Stimulated activated CD4-positive, alpha-beta T cell treated with anti-CD3 and anti-CD28 coated beads, TNF-alpha, amount 100 ng/mL, for 48 hours (primary cell): ENCODE measurements at places on chromosomes 7 and 10.

GRCh38 chr10:80753612-80754011, 215.9 kb downstream of the SH2D4B start:
- DNase-seq, result no peak

DNA sequence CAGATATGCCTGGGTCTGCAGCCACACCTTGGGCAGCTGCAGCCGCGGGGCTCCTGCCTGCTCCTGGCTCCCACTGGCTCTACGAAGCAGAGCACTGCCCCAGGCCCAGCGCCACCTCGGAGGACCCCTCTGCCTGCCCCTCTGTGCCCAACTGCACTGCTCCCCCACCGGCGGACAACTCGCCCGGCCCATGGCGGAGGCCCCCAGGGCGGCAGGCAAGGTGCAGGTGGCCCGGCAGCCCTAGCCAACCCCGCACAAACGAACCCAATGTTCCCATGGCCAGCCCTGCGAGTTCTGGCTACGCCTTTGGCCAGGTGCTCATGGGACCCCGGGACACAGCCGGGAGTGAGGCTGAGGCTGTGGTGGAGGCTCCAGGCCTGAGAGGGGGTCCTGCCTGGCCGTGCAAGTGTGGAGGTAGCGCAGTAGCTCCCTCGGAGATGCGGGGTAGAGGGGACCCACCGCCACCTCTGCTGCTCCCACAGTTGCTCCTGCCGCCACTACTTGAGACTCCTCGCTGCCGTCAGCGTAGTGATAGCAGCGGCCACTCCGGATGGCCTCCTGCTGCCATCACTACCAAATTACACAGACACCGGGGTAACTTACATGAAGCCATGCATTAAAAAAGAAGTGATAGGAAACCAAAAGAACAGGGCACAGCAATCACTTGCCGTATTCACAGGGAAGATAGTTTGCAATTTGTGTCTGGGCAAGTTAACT, 97.3 kb upstream of the SP4 start:
- no peak for DNase-seq

DNA sequence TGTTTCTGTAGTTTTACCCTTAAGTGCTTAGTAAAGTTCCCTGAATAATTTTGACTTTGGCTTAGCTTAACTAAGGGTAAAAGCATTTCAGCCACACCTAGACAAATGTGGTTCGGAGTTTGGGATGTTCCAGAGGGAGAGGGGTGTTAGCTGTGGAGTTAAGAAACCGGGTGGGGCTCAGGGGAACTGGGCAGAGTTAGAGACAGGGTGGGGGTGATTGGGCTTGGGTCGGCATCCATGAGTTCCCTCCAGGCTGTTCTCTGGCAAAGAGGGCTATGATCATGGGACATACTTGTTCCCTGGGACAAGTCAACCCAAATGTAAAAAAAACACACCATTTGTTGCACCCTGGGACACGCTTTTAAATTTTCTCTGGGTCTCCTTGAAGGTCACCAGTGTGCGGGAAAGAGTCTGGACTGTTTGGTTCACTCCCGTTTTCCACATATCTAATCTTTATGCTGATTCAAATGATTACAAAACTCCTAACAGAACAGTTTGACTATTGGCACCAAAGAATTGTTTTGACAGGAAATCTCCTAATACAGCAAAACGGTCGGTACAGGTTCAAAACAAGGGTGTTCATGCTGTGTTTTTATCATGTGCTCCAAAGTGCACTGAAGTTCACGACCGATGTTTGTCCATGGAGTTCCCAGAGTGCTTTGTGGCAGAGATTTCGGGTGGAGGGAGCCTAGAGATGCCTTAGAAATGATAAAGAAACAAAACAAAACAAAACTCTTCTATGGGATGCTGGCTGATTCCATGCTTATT, 56.5 kb downstream of the PLXDC2 start:
- DNase-seq, result no peak

DNA sequence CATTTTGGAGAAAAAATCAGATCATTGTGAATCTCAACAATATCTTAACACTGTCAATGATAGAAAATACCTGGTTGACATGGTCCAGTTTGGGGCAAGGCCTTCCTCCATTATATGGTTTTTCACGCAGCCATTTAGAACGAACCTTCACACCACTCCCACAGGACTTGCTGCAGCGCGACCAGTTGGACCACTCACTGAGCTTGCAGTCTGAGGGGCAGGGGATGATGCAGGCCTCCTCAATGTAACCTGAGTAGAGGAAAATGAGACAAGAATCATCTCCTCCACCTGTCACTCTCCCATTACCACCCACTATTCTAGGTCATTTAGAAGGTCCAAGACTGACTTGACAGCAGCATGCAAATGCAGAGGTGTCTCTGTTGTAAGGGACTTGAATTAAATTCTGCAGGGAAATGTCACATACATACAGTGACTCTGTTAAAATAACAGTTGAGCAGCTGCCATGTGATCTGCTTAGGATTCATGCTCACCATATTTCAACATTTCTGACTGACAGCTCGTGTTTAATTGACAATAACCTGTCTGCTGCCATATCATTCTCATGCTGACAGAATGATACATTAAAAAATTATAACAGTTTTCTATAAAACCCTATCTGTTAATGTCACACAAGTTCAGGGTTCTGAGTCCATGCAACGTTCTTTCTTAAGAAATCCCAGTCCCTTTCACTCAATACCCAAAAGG, 403.0 kb downstream of the THSD7A start:
- no peak for DNase-seq

- DNase-seq, result no peak
Measured at GRCh38 chr10:109964318-109964717, 41.0 kb upstream of the XPNPEP1 start.

DNA sequence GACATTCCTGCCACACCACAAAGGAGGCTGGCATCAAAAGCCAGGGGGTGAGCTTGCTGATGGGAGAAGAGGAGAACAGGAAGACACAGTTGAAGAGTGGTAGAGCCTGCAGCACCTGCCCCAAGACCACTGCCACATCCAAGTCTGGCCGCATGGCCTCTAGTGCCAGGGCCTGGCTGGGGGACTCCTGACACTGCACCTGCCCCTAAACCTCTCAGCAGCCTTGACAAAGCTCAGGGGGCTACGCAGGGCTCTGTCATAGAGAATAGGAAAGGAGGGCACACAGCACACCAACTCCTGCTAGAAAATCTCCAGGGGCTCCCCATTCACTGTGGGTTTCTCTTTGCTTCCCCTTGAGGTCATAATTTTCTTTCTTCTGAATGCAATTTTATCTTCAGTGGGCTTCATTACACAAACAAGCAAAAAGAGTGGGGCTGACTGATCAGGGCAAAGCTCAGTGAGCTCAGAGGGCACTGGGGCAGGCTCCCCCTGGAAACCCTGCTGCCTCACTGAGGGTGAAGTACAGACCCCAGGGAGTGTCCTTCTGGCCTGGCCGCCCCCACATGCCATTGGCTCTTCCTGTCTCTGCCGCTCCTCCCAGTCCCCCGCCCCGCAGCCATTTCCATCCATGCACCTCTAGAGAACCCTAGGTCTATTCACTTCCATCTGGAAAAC, 37.2 kb downstream of the VOPP1 start:
- DNase-seq, result no peak

GRCh38 chr10:10792681-10793080, 225.0 kb upstream of the CELF2 start:
- no peak for DNase-seq

GRCh38 chr10:9015005-9015404, 960.5 kb downstream of the GATA3 start:
- no peak for DNase-seq

GRCh38 chr10:89978081-89978480, 276.7 kb downstream of the KIF20B start:
- no peak for DNase-seq

GRCh38 chr7:50207251-50207564, 97.3 kb upstream of the IKZF1 start:
- DNase-seq, result no peak

- DNase-seq, result no peak
Measured at GRCh38 chr7:106589198-106589879, 71.6 kb downstream of the CCDC71L start.

DNA sequence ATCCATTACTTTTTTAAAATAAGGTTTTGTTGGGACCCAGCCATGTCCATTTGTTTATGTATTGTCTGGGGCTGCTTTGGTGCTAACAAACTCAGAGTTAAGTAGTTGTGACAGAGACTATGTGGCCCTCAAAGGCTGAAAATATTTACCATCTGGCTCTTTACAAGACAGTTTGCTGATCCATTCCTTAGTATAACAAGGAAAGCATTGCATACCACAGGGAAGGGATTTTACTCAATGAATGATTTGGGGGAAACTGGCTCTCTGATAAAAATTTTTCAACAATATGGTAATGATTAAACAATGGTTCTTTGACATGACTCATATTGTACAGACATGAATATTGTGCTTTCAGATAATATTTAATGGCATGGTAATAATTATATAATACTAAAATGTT, 738.1 kb downstream of the KCNMA1 start:
- no peak for DNase-seq

- no peak for DNase-seq
Measured at GRCh38 chr10:125086691-125087090, 73.7 kb downstream of the CTBP2 start.

- DNase-seq, result no peak
Measured at GRCh38 chr10:61271127-61271780, 181.9 kb downstream of the TMEM26 start.

GRCh38 chr10:1644191-1644711, 93.1 kb downstream of the ADARB2 start:
- DNase-seq, result no peak
